ENCODE measurements at places on chromosomes 1 and 21. TPM values are rescaled to one million over a fixed set of nuclear protein-coding genes. Genes with fewer than 3 reads are reported as not detected.
A peak's percentile ranks its signal among the peaks of the same experiment; 100 is the strongest.

The AIM2 gene
- 0.36 TPM for total RNA-seq

DNA sequence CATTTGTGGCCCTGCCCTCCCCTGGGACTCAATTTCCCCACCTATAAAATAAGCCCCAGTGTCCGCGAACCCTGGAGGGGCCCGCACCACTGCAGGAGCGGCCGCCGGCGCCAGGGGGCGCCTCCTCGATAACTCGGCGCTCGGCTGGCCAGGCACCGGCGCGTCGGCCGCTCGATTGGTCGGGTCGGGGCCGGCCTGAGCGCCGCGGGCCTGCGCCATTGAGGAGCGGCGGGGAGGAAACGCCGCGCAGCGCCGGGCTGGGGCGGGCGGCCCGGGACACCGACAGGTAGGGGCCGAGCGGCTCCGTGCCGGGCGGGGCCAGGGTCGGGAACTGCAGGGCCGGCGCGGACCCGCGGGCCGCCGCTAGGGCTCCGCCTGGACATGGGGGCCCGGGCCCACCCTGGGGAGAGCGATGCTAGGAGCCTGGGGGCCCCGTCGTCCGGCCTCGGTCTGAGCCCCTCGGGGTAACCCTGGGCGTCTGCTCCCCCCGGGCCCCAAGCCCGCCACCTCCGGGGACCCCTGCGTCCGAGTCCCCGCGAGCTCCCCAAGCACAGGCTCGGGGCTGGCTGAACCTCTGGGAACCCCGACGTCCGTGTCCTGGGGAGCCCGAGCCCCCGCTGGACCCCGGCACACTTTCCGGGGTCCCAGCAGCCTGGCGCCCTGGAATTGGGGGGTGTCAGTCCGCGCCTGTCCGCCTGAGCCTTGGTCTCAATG, at the start of gene VPS13D:
TSS of gene VPS13D (plus strand) at position 196 of the 714 bp plus-strand sequence. CDS start 4,237 bp downstream, outside the sequence.
- peaks cover 24% of the 10 kb centered on the region for H3K4me1 ChIP-seq
- H3K4me3 ChIP-seq, result peak within 1 kb of the TSS; percentile 98
- H3K27ac ChIP-seq, result no peak within 1 kb of the TSS
- H3K36me3 ChIP-seq, result peaks cover 11% of the 10 kb centered on the region

GRCh38 chr1:197921235-197922069, 4.3 kb downstream of the LHX9 start:
- no peak for DNase-seq
- no peaks in the 10 kb centered on the region for H3K36me3 ChIP-seq
- peaks cover 76% of the 10 kb centered on the region for H3K27me3 ChIP-seq
- peaks cover 49% of the 10 kb centered on the region for H3K4me1 ChIP-seq

DNA sequence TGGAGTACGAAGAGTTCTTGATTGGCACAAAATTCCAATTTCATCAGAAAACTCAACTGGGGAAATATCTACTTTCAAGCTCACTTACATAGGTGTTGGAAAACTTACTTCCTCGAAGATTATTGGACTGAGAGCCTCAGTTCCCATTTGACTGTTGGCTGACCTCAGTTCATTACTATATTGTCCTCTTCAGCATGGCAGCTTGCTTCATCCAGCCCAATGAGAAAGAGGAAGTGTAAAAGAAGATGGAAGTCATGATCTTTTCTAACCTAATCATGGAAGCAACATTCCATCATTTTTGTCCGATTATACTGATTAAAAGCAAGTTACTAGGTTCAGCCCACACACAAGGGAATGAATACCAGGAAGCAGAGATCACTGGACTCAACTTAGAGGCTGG, 49.4 kb downstream of the HSD3B1 start:
- DNase-seq, result no peak
- H3K27me3 ChIP-seq, result no peaks in the 10 kb centered on the region
- no peak overlapping the region for H3K27ac ChIP-seq

The TFF1 gene
- not detected for total RNA-seq

DNA sequence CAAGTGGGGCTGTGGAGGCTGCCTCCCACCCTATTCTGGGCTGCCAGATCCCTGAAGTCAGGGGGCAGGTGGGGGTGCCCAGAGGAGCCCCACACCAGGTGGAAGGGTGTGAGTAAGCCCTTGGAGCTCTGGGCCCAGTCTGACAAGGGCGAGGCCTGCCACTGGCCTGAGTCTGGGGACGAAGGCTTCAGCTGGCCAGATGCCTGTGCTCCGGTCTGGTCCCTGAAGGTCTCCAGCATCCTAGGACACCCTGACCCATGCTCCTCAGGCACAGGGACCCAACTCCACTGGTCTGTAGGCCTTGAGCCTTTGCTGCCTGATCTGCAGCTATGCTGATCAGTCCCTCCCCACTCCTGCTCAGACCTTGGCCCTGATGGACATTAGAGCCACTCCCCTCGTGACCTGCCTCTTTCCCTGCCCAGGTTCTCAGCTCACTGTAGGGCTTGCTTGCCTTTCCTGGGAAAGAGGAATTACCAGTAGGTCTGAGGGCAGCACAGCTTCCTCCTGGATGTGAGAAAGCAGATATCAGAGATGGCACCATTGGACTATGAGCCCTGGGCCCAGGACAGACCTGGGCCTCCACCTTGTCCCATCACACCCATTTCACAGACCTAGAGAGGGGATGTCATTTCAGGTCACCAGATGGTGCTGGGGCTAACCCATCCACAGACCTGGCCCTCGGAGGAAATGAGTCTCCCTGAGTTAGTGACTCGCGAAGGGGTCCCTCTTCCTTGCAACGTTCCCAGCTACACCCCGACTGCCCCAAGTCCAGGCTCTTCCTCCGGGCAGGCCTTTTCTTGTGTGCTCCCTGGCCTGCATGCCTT, 32.8 kb upstream of the CSF3R start:
- no peak overlapping the region for H3K4me3 ChIP-seq
- no peaks in the 10 kb centered on the region for H3K27me3 ChIP-seq
- no peaks in the 10 kb centered on the region for H3K4me1 ChIP-seq
- no peak overlapping the region for H3K27ac ChIP-seq
- DNase-seq, result no peak
- no peaks in the 10 kb centered on the region for H3K36me3 ChIP-seq

DNA sequence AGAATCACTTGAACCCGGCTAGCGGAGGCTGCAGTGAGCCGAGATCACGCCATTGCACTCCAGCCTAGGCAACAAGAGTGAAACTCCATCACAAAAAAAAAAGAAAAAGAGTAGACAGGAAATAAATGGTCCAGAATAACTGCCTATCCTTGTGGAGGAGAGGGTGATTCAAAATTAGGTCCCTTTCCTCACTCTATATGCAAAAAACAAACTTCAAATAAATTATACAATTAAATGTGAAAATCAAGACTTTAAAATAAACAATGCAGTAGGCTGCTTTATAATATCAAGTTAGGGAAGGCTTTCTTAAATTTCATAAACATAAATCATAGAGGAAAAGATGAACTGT, 26.4 kb downstream of the MRPL39 start:
- H3K36me3 ChIP-seq, result no peaks in the 10 kb centered on the region
- no peak overlapping the region for H3K27ac ChIP-seq
- no peaks in the 10 kb centered on the region for H3K27me3 ChIP-seq
- no peak for DNase-seq
- H3K4me1 ChIP-seq, result peaks cover 5% of the 10 kb centered on the region
- no peak overlapping the region for H3K4me3 ChIP-seq

The C8B gene
- total RNA-seq, result not detected

DNA sequence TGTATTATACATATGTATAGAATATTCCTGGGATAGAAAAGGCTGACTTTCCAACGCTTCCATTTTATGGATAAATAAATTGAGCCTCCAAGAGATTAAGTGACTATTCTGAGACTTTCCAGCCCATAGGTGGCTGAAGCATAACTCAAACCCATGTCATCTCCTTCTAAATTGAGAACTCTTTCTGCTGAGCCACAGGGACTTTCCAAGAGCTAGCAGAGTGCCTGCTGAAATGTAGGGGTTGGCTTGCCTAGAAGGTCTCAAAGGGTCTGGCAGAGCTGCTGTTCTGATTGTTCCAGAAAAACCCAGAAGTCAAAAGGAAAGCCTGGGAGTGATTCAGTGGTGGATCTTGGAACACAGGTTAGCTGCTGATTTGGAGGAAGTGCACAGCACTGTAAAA, 146.4 kb upstream of the BEND5 start:
- no peak overlapping the region for H3K27ac ChIP-seq
- no peaks in the 10 kb centered on the region for H3K36me3 ChIP-seq
- H3K4me1 ChIP-seq, result no peaks in the 10 kb centered on the region
- DNase-seq, result no peak
- H3K4me3 ChIP-seq, result no peak overlapping the region
- H3K27me3 ChIP-seq, result no peaks in the 10 kb centered on the region

DNA sequence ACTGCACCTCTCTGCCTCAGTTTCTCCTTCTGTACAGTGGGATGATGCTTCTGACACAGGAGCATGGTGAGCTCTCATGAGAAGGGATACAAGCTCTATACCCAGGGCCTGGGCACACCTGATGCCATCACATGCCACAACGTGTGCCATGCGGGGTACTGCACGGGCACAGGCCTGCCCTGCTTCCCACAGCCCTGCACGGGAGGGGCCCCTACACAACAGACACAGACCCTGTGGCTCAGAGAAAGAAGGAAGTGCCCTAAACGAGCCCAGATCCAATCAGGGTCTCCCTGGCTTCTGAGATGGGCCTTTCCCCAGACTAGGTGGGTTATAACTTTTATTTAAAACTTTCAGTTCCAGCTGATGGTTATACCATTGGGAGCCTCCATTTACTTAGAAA, 24.6 kb downstream of the C2CD2 start:
- DNase-seq, result no peak
- H3K4me1 ChIP-seq, result peaks cover 43% of the 10 kb centered on the region
- no peak overlapping the region for H3K4me3 ChIP-seq
- H3K27ac ChIP-seq, result no peak overlapping the region

- no peaks in the 10 kb centered on the region for H3K4me1 ChIP-seq
- H3K27ac ChIP-seq, result no peak overlapping the region
- DNase-seq, result no peak
- H3K27me3 ChIP-seq, result no peaks in the 10 kb centered on the region
- H3K4me3 ChIP-seq, result no peak overlapping the region
These were observed 10.3 kb downstream of the PRKCZ start for GRCh38 chr1:2060535-2060934.

The FBLIM1 gene
- total RNA-seq, result not detected

DNA sequence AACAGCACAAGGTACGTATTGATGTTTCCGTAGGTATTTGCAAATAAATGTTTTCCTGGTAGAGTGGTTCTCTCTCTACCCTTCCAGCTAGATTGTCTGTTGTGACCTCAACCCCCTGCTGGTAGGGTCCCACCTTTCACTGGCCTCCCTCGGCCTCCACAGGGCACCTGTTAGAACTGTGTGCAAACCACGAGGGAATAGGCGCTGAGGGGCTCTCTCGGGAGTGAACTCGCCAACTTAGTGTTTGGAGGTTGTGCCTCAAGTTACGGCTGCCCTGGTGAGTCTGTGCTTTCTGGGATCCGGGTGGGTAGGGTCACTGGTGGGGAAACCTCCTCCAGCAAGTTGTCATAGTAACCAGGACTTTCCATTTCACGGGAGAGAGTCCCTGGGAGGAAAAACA, 204.7 kb upstream of the EDN2 start:
- no peaks in the 10 kb centered on the region for H3K36me3 ChIP-seq
- no peak overlapping the region for H3K27ac ChIP-seq
- H3K4me3 ChIP-seq, result no peak overlapping the region
- no peak for DNase-seq
- peaks cover 26% of the 10 kb centered on the region for H3K4me1 ChIP-seq
- H3K27me3 ChIP-seq, result no peaks in the 10 kb centered on the region
